RPMI7951 (cell line): ENCODE measurements at places on chromosomes 2 and 18. TPM values are rescaled to one million over a fixed set of nuclear protein-coding genes. Genes with fewer than 3 reads are reported as not detected.

Gene GPR35
- total RNA-seq, result 0.10 and 0.12 TPM in 2 replicates

Gene ZNF892
- 2.2 and 3.8 TPM in 2 replicates for total RNA-seq

Gene ALK
- total RNA-seq, result 0.12 and 0.29 TPM in 2 replicates

Gene GPR45
- total RNA-seq, result not detected in 2 replicates

Gene FIGN
- 5.3 and 5.8 TPM in 2 replicates for total RNA-seq

Gene KCNJ3
- not detected in 2 replicates for total RNA-seq

Gene CPO
- total RNA-seq, result not detected in 2 replicates

Gene UGT1A4
- 0.12 TPM in 1 of 2 replicates, not detected in the other for total RNA-seq
